Neural crest cell (in vitro differentiated cells): ENCODE measurements at places on chromosomes 16 and 17. TPM values are rescaled to one million over a fixed set of nuclear protein-coding genes. Genes with fewer than 3 reads are reported as not detected.

GRCh38 chr17:44827863-44828262 lies 2.2 kb downstream of the GJC1 start:
- DNase-seq: no peak

DNA sequence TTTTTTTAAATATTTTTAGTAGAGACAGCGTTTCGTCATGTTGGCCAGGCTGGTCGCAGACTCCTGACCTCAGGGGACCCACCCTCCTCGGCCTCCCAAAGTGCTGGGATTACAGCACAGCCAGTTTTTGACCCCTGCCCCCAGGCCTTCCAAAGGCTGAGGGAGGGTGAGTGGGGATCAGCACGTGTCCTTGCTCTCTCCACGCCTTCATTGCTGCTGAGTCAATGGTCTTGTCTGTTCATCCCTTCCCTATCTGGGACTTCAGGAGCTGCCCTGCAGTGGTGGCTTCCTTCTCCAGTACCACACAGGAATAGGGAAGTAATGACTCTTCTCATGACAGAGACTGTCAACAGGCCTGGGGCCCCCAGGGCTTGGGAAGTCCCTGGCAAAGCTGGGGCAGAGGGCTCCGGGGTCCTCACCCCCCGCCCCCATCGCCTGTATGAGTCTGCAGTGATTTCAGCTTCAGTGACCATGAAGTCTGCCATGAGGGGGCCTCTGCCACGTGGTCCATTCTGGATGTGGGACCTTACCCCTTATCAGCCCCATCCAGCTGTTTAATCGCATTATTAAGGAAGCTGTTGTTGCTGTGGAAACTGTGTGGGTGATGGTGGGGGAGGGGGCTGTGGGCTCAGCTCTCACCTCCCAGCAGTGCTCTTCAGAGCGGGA lies 6.1 kb downstream of the ABCC3 start:
- no peak for DNase-seq

GRCh38 chr17:32268734-32269288 lies 3.2 kb downstream of the RHBDL3 start:
- no peak for DNase-seq

GRCh38 chr16:70571623-70572022 lies 48.0 kb downstream of the SF3B3 start:
- no peak for DNase-seq

GRCh38 chr17:8872705-8873435 lies 5.4 kb upstream of the PIK3R6 start:
- DNase-seq: no peak

TSPAN10 gene
- total RNA-seq: 1.5 and 1.6 TPM in 2 replicates

KRT39 gene
- total RNA-seq: not detected in 2 replicates
